ENCODE measurements at places on chromosomes 1 and 21.

- no peak for DNase-seq
Observed at GRCh38 chr1:36419569-36419968, 21.9 kb upstream of the LSM10 start.

DNA sequence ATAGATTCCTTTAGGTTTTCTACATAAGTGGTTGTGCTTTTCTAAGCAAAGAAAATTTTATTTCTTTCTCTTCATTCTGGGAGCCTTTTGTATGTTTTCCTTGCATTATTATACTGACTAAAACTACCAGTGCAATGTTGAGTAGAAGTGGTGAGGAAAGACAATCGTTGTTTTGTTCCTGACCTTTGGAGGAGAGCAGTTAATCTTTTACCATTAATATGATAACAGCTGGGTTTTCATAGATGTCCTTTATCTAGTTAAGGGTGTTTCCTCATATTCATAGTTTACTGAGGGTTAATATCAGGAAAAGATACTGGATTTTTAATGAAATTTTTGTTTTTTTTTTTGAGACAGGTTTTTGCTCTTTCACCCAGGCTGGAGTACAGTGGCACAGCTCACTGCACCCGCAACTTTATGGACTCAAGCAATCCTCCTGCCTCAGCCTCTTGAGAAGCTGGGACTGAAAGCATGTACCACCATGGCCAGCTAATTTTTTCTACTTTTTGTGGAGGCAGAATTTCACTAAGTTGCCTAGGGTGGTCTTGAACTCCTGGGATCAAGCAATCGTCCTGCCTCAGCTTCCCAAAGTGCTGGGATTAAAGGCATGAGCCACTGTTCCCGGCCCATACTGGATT, 9.0 kb upstream of the KCTD3 start:
- no peak for DNase-seq

DNA sequence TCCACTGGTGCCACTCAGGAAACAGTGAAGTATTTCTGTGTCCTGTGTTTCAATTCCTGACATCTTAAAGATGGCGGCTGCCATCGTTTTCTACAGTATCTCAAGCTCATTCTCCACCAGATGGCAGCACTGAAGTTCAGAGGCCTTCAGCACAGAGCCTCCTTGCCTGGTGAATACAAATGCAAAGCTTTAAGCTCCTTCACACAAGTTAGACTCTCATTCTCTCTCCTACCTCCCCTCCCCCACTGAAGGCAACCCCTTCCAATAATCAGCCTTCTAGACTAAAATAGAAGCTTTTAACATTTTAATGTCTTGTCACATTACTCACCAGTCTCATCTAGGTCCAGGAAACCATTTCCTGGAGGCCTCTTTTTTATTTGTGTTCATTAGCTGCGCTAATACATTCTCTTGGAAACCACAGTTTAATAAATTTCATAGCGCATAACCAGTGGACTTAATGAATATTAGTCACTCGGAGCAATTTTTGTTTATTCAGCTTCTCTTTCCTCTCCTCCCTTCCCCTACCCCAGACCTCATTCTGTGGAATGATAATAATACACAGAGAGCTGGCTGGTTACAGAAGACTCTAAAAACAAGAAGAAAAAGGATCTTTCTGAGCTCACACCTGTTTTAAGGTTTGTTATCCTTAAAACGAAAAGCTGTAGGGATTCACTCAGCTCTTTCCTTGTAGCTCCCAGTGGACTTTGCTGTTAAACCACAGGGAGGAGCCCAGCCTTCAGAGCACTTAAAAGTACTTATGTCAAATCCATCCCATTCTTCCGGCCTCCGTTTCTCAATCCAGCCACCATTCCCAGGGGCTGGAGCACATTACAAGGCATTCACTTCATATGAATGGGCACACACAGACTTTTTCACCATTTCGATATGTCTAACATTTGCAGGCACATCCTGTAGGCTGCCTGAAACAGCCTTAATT, 384.9 kb downstream of the HLX start:
- no peak for DNase-seq

GRCh38 chr1:159000625-159001024, 9.1 kb upstream of the IFI16 start:
- no peak for DNase-seq

- no peak for DNase-seq
Observed at GRCh38 chr1:168317309-168317708, 36.6 kb downstream of the TBX19 start.
